ENCODE measurements at places on chromosomes 13 and 19. TPM values are rescaled to one million over a fixed set of nuclear protein-coding genes. Genes with fewer than 3 reads are reported as not detected.

POLRMT gene
- 13.5 TPM for polyA plus RNA-seq

DNA sequence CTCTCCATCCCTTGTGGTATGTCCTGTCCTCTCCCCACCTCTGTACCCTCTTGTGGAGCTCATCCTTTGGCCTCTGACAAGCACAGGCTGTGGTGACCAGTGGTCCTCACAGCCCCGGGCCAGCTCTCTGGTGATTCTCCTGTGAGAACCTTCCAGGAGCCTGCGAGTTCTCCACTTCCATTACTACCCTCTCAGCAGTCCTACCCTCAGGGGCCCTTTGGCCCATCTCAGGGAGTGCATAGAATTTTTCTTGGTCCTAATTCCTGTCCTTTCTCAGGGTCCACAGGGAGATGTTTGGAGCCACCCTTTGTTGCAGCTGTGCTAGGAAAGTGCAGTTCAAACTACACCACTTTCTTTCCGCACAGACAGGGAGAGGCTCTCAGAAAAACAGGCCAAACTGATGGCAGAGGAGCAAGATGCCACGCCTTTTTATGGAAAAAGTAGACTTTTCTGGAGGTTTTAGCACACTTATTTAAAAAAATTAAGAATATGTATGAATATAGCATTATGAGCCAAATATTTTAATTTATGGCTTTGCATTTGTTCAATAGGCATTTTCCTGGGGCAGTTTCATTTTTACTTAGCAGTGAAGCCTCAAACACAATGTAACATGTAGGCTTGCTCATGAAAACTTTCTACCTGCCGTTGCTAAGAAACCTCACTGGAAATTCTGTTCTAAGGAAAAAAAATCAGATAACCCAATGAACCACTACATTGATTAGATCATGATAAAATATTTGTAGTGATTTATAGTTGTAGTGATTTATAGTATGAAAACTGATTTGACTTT, 92.0 kb downstream of the GPR12 start:
- no peak for DNase-seq

DNA sequence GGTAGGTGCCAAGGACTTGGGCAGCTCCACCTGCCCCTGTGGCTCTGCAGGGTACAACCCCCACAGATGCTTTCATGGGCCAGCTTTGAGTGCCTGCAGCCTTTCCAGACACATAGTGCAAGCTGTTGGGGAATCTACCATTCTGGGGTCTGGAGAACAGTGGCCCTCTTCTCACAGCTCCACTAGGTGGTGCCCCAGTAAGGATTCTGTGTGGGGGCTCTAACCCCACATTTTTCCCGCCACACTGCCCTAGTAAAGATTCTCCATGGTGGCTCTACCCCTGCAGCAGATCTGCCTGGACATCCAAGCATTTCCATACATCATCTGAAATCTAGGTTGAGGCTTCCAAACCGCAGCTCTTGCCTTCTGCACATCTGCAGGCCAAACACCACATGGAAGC, 149.7 kb upstream of the FNDC3A start:
- no peak for DNase-seq

ELANE gene
- polyA plus RNA-seq, result 0.59 TPM

SPRED3 gene
- 0.29 TPM for polyA plus RNA-seq

FFAR3 gene
- not detected for polyA plus RNA-seq

GRCh38 chr13:98755116-98755515, 2.6 kb upstream of the SLC15A1 start:
- no peak for DNase-seq

- no peak for DNase-seq
Measured at GRCh38 chr13:70844391-70845108, 736.3 kb upstream of the KLHL1 start.

DNA sequence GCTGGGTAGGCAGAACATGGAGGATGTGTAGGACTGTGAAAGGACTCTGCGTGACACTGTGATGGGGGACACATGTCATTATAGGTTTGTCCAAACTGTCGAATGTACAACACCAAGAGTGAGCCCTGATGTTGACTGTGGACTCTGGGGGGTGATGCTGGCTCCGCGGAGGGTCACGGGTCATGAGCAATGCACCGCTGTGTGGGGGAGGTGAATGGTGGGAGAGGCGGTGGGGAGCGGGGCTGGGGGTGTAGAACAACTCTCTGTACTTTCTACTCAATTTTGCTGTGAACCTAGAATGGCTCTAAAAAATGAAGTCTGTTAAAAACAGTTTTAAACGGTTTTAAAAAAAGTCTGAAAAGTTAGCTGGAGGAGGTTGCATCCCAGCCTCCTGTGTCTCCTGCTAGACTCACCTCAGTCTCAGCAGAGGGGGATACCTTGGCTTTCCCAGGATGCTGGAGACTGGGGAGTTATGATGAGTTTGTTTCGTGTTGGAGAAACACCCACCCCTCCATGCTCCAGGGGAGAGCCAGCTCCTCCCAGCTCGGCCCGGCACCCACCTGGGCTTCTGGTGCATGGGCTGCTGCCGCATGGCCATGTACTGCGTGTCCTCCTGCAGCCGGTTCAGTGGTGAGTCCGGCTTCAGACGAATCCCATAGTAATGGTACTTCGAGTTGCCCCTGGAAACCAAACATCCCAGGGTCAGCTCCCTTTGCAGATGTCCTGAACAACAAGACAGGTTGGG, 34.7 kb upstream of the RANBP3 start:
- no peak for DNase-seq

- DNase-seq, result no peak
Measured at GRCh38 chr13:98900442-98900841, 77.4 kb downstream of the DOCK9 start.

All from ovary (tissue), 10 donors.